ENCODE measurements at places on chromosomes 4 and X.

- DNase-seq = no peak
These were observed 6.3 kb downstream of the EFNB1 start for GRCh38 chrX:68835104-68835442.

DNA sequence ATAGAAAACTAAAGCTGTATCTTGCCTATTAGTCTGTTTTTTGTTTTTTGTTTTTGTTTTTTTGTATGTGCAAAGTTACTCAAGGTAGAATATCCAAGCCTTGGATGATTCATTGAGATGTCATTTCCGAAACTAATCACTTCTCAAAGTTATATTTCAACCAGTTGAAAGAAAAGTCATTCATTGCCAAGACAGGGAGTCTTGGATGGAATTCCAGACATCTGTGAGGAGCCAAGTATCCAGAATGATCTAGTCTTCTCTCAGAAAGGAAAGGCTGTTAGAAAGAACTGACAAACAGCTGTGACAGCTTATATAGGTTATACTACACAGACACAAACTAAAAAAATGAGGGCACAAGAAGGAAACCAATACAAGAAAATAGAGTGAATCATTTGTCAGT lies 141.1 kb upstream of the NDST3 start:
- DNase-seq = peak; percentile 22

DNA sequence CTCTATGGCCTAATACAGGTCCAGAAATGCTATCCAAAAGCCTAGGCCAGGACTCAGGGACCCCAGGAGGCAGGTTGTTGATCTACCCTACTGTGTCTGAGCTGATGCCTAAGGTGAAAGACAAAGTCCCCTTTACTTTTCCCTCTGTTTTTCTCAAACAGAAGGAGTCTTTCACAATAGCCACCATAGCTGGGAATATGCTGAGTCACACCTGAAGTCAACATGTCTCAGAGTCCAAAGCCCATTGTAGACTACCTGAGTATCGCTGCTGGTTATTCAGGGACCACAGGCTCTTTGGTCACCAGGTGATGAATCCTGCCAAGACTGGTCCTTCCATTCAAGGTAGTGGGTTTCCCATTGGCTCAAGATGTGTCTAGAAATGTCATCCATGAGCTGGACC lies 562.2 kb downstream of the ACTRT1 start:
- no peak for DNase-seq

GRCh38 chr4:155657985-155658680 lies 8.5 kb upstream of the GUCY1A1 start:
- DNase-seq = no peak

GRCh38 chr4:155241664-155242063 lies 33.2 kb downstream of the NPY2R start:
- DNase-seq = no peak

DNA sequence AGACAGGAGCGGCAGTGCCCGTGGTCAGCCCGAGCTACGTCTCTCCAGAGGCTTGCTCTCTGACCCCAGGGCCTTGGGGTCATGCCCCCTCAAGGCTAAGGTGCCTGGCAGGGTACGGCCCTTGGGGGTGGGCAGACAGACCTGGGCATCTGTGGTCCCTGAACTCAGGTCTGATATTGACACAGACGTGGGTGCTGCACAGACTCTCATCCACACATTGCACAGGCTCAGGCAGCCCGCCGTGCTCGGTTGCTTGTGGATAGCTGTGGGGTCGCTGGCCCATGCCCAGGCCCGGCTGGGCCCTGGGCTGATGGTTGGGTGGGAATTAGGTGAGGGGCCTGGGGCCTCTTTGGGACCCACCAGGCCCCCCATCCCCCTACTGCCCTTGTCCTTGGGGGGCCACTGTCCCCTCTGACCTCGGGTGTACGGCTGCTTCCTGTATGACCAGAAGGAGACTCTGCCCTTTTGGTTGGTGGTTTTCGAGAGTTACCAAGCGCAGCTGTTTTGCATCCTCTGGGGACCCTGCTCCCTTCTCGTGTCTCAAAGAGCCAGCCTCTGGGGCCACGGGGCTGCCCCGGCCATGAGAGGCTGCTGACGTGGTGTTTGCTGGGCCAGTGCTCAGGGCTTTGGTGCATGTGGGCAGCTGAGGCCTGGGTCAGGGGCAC lies 10.1 kb downstream of the FGFRL1 start:
- DNase-seq = no peak

DNA sequence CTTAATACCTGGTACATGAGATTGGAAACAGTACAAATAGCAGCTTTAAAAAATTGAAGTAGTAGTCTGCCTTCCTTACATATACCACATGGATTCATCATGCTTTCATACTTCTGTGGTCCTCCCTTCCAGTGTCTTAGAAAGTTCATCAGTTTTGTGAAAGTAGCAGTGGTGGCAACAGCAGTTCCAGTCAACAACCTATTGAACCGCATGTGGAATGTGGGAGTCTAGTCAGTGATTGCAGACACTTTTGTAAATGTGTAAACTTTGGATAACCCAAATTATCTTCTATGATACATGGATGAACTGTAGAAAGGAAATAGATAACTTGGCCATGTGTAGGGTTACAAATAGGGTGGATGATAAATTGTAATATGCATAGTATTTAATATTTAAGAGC lies 34.1 kb downstream of the FNIP2 start:
- no peak for DNase-seq

GRCh38 chr4:108072300-108072699 lies 82.6 kb downstream of the HADH start:
- DNase-seq = no peak

- no peak for DNase-seq
These were observed 174.9 kb upstream of the SMARCAD1 start for GRCh38 chr4:94032754-94033153.

DNA sequence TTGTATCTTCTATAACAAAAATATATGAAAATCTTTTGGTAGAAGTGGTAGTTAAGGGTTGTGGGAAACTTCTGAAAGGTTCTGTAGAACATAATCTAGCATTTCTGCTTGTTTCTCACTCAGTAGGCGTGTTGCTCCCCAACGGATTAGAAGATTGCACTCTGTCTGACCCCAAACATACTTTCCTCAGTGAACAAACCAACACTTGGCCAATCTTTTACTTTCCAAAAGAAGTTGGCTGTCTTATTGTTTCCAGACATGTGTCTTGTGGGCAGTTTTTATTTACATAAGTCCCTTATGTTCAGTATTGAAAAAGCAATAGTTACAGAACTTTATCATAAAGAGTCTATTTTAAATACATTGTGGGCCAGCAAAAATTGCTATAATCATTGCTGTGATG lies 312.8 kb upstream of the EPHA5 start:
- DNase-seq = peak; percentile 13

DNA sequence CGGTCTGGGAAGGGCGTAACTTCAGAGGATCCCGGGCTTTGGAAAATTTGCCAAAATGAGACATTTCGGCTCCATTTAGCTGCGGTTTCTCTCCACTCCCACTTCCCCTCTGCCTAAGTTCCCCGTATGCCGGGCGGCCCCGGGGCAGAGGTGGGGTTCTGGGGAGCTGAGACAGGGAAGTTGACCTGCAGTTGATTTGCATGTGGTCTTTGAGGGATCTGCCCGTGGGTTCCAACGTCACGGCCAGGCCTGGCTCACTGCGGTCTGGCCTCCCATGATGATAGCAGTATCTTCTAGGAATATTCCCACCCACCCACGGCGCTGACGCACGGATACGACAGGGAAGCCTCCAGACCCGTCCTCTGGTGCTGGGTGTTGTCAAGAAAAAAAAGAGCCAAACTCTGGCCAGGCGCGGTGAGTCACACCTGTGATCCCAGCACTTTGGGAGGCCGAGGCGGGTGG lies 27.3 kb upstream of the CRLF2 start:
- no peak for DNase-seq

GRCh38 chr4:65865489-65865888 lies 195.2 kb upstream of the EPHA5 start:
- DNase-seq = peak; percentile 11

DNA sequence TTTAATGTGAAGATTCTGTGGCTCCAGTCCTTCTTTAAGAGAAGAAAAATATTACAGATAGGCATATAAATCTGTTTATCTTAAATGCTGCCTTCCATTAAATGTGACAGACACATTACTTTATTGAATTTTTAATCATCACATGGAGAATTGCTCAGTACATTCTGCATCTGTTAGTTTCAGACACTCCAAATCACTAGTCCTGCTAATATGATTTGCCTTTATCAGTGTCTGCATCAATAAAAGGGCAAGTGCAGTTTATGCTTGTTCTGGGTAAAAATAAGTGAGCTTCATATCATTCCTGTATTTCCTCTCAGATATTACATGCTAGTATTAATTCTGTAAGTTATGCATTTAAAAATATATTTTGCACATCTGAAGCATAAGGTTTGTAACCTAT lies 666.4 kb downstream of the TECRL start:
- DNase-seq = no peak

- DNase-seq = no peak
These were observed 65.3 kb downstream of the ANTXR2 start for GRCh38 chr4:80007745-80008149.

- peak; percentile 55 for DNase-seq
These were observed 129.1 kb downstream of the FBXO8 start for GRCh38 chr4:174154215-174154854.

GRCh38 chr4:124018383-124019317 lies 622.1 kb downstream of the SPRY1 start:
- DNase-seq = peak; percentile 82

- no peak for DNase-seq
These were observed 238.1 kb upstream of the AGA start for GRCh38 chr4:177680308-177680707.

GRCh38 chr4:150561143-150561737 lies 20.7 kb upstream of the MAB21L2 start:
- no peak for DNase-seq

DNA sequence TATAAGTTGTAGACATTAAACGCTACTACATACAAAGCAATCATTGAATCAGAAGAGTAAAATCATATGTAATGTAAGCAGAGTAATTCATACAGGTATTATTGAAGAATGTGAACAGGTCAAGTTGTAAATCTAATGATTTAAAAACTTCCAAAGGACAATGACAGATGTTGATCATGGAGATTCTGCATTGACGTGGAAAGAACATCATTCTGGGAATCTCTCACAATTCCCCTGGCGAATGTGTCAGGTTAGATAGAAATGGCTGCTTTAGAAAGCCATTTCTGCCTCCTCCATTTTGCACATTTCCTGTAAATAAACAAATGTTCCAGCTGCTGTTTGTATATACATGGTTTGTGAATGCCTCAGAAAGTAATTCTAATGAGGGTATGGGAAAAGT lies 719.4 kb downstream of the ADGRL3 start:
- DNase-seq = no peak

DNA sequence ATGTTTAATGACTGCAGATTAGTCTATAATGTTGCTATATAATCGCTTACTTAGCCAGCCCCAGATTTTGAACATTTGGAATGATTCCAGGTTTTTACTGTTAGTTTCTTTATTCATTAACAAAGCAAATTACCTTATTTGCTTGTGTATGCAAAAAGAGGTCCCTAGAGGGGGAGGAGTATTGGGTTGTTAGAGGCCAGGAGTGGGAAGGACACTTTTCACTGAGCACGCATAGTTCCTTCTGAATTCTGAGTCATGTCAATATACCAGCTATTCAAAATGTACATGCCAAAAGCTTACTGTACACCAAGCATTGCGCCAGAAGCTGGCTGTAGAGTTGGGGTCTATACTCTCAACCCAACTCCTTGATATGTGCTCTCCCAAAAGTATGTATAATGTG lies 5.1 kb upstream of the DGAT2L6 start:
- peak; percentile 39 for DNase-seq

DNA sequence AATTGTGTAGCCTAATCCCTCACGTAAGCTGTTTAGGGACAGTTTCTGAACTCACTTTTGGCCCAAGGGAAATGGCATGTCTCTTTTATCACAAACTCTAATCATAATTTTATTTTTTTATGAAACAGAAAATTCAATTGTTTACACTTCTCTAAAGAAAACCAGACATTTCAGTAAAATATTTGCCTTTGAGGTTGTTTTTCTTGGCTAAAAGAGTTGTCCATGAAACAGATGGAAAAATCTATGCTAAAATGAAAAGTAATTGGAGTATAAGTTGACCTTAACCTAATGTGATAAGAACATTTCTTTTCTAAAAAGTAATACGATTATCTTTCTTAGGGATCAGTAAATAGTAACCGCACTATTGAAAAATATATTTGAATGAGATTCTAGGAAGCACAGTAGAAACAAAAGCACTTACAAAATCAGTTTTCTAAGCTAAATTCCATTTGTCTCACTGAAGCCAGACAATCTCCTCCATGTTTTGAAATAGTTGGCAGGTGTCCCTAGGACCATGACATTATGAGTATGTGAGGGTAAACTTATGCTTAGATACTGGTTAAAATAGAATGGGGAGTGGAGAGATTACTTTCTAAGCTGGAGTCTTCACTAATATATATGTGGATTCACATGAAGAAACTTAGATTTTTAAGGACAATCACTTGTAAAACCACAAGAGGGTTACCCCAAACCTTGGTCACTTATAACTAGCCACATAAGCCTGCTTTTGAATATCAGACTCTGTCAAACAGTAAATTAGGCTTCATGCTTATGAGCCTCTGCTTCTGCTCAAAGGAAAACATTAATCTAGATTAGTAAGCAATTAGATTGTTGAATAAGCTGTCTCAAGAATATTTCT lies 20.1 kb upstream of the TET2 start:
- peak; percentile 14 for DNase-seq

DNA sequence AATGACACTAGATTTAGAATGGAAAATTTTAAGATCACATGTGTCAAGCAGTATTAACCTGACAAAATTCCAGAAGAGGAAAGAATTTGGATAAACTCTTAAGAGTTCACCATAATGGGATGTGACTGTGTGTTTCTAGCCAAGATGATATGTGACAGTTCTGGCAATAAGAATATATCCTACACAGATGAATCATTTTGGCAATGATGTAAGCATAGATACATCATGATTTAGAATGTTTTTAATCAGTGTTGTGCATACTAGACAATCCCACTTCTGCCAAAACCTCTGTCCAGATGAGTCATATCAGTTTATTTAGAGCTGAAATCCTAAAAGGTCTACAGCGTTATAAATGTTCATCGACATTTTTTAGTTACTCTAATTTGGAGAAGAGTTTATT lies 48.8 kb downstream of the PTCHD1 start:
- DNase-seq = peak; percentile 45

DNA sequence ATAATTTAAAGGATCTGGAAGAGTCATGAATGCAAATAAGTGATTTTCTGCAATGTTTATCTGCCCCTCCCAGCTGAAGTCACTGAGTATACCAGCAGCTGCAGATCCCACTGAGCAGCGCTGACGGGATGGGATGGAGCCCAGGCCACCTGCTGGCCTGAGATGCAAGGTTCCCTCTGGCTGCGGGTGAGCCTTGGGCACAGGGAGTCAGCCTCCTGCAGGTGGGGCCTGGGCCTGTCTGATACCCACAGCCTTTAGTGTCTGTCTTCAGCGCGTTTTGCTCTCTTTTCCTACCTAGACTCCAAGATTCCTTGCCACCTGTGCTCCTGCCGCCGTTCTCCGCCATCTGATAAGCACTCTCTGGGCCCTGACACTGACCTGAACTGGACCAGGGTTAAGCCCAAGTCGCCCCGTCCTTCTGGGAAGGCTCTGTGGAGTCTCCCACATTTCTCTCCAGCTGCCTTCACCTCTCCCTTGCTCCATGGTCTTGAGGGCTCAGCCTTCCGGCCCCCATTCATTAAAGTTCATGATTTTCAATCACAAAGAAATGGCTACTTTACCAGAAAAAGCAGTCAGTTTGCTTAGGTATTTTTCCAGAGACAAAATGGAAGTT lies 223.1 kb upstream of the FAT1 start:
- peak; percentile 26 for DNase-seq
